GM12878 (cell line): ENCODE measurements at places on chromosomes 16 and 17.

DNA sequence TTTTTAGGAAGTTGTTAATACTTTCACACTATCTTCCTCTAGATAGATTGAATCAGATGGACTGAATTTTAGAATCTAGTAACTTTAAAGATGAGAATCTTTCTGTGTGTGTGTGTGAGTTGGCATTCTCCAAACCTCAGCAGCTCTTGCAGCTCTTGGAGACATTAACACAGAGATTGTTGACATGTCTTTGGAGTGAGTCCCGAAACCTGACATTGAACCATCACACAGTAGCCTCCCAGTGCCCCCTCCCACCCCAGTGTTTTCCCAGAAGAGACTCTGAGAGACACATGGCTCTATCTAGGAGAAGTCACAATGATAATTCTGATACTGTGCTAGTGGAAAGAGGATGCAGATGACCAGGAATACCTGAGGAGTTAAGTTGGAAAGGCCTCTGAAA is 103.9 kb downstream of the CNTNAP4 start:
- no peak overlapping the region for H3K27ac ChIP-seq
- H3K4me3 ChIP-seq: no peak overlapping the region
- H3K4me1 ChIP-seq: no peaks in the 10 kb centered on the region
- no peak for DNase-seq
- no peaks in the 10 kb centered on the region for H3K36me3 ChIP-seq

DNA sequence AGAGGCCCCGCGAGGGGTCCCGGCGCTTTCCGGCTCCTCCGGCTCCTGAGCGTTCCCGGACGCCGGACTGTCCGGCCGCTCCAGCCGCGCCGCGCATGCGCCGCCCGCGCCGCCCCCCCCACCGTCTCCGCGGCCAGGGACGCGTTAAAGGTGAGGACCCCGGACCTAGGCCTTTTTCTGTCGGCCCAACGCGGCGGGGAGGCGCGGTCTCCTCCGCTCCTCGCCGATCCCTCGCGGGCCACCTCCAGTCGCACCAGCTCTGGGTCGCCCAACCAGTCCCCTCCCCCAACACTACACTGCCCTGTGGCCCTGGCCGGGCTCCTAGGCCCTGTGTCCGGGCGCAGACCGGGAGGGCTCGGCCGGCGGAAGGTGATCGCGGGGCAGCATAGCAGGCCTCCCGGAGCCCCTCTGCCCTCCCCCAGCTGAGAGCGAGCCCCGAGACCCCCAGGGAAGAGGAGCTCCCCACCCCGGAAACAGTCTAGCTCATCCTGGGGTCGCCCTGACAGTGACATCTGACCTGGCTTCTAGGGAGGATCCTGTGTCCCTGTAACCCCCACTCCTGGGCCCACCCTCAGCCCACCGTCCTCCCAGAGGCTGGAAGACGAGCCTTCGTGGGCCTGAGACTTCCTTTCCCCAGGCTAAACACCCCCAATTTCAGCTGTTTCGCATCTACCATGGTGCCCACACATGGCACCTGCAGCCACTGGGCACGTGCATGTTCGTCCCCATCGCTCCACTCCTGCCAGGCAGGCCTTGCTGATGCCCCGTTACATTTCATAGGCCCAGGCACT is 14.7 kb upstream of the BCAR1 start:
- H3K4me1 ChIP-seq: peaks cover 8% of the 10 kb centered on the region; the same call in 1 of the 2 replicates
- peak overlapping the region; percentile 55 for H3K27ac ChIP-seq
- no peaks in the 10 kb centered on the region for H3K36me3 ChIP-seq
- H3K27me3 ChIP-seq: no peaks in the 10 kb centered on the region; the same call in 1 of the 2 replicates

DNA sequence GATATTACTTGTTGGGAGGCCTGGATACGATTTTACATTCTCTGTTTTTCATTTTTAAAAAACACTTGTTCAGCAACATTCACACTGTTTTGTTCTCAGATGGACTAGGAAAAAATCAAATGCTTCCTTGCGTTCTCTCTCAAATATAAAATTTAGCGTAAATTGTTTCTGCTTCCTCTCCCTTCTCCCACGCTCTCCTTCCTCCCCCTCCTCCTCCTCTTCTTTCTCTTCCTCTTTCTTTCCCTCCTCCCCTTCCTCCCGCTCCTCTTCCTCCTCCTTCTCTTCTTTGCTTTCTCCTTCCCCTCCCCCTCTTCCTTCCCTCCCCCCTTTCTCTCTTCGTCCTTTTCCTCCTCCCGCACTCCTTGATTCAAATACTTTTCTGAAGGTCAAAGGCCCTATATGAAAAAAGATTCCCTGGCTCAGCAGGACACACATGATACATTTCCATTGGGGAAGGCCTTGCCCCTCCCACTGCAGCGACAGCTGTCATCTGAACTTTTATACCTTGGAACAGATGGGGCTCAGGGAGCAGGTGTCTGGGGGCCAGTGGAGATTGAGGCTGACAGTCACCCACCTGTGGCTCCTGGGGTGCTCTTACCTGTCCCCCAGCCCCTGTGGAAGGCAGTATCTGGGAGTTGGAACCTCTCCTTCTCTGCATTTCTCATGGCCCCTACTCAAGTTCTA is 99.4 kb upstream of the SDK2 start:
- DNase-seq: no peak
- no peaks in the 10 kb centered on the region for H3K36me3 ChIP-seq
- H3K4me3 ChIP-seq: no peak overlapping the region

GRCh38 chr17:77146246-77146632 is 5.5 kb downstream of the SEC14L1 start:
- H3K4me3 ChIP-seq: peak overlapping the region; percentile 69
- no peaks in the 10 kb centered on the region for H3K27me3 ChIP-seq
- H3K36me3 ChIP-seq: peaks cover 9% of the 10 kb centered on the region
- DNase-seq: no peak

DNA sequence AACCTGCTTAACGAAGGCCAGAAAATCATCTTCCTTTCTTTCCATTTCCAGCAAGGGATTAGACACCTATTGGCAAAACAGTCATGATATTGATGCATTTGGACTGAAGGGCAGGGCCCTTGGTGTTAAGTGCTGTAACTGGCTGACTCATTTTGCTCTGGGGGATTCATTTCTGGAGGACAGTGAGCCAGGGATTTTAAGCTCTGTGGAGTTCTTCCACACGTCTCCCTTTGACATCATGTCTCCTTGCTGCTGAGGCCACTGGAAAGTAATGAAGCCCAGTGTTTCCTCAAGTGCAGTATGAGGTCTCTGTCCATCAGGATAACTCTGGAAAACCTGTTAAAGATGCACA is 42.2 kb downstream of the DNAH9 start:
- no peaks in the 10 kb centered on the region for H3K4me1 ChIP-seq
- no peak overlapping the region for H3K4me3 ChIP-seq
- no peaks in the 10 kb centered on the region for H3K36me3 ChIP-seq
- no peaks in the 10 kb centered on the region for H3K27me3 ChIP-seq
- no peak for DNase-seq
- H3K27ac ChIP-seq: no peak overlapping the region

DNA sequence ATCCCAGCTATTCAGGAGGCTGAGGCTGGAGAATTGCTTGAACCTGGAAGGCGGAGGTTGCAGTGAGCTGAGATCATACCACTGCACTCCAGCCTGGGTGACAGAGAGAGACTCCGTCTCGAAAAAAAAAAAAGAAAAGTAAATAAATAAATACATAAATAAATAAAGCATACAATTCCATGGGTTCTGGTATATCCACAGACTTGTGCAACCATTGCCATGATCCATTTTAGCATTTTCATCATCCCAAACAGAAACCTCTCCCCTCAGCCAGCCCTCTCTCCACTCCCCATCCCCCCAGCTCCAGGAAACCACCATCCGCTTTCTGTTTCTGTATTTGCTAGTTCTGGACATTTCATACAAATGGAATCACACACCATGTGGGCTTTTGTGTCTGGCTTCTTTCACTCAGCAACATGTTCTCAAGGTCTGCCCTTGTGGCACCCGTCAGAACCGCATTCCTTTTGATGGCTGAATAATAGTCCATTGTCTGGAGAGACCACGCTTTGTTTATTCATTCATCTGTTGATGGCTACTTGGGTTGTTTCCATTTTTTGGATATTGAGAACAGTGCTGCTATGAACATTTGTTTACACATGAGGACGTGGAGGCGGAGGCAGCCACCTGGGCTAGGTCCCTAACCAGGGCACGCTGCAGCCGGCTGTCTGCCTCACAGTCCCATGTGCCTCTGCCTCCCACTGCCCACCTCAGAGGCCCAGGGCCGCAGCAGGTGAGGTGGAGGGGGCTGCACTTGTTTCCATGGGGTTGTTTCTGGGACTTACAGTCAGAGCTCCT is 76.2 kb downstream of the NT5M start:
- no peaks in the 10 kb centered on the region for H3K36me3 ChIP-seq
- no peaks in the 10 kb centered on the region for H3K4me1 ChIP-seq
- H3K27me3 ChIP-seq: peaks cover 4% of the 10 kb centered on the region
- no peak for DNase-seq

GRCh38 chr17:8806253-8806925 is 7.2 kb upstream of the MFSD6L start:
- no peak overlapping the region for H3K4me3 ChIP-seq
- H3K27ac ChIP-seq: peak overlapping the region; percentile 96
- H3K36me3 ChIP-seq: peaks cover 42% of the 10 kb centered on the region
- H3K27me3 ChIP-seq: no peaks in the 10 kb centered on the region
- no peak for DNase-seq

DNA sequence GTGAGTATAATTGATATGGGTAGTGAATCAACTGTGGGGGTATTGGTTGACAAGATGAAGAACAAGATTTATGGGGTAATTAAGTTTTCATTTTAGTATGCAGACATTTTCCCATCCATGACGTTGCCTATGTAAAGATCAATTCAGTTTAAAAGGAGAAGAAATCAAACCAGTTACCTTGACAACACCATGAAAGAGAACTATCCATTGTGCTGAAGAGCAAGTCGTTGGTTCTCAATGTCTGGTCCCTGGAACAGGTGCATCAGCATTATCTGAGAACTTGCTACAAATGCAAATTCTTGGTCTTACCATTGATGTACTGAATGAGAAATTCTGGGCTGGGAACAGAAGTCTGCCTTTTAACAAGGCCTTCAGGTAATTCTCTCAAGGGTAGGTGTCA is 801 bp upstream of the OR4D2 start:
- H3K27ac ChIP-seq: no peak overlapping the region
- no peaks in the 10 kb centered on the region for H3K4me1 ChIP-seq
- DNase-seq: no peak
- H3K36me3 ChIP-seq: no peaks in the 10 kb centered on the region
- H3K4me3 ChIP-seq: no peak overlapping the region

- H3K27ac ChIP-seq: peak overlapping the region; percentile 2; the same call in 1 of the 2 replicates
- H3K36me3 ChIP-seq: peaks cover 2% of the 10 kb centered on the region
- peaks cover 12% of the 10 kb centered on the region for H3K4me1 ChIP-seq
These were observed 12.7 kb downstream of the DNAAF8 start for GRCh38 chr16:4746991-4747574.

- no peak for DNase-seq
- H3K27me3 ChIP-seq: no peaks in the 10 kb centered on the region
- no peak overlapping the region for H3K4me3 ChIP-seq
- H3K27ac ChIP-seq: no peak overlapping the region
These were observed 15.5 kb downstream of the NFAT5 start for GRCh38 chr16:69581297-69581696.

GRCh38 chr17:14125518-14126137 is 56.3 kb downstream of the COX10 start:
- H3K27ac ChIP-seq: no peak overlapping the region
- H3K36me3 ChIP-seq: 0 out of 2 replicates have a peak, but pooled peaks cover 1% of the 10 kb centered on the region
- no peaks in the 10 kb centered on the region for H3K27me3 ChIP-seq
- no peak for DNase-seq
- H3K4me1 ChIP-seq: 0 out of 2 replicates have a peak, but pooled peaks cover 3% of the 10 kb centered on the region
- no peak overlapping the region for H3K4me3 ChIP-seq

DNA sequence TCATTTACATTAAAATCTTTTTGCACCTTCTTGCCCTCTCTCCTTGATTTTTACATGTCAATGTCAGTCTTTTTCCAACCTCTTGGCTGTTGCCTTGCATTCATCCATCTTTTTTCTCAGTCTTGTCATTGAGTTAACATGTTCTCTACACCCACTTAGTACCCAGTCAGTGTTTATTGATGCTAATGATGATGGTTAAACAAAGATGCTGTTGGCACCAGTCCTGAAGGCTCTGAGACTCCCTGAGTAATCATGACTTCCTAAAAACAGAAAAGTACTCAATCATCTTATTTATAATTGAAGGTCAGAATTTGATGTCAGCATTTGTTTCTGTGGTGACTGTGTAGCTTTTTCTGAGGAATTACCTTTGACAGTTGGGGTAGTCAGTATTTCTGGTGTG is 104.5 kb downstream of the NLK start:
- no peaks in the 10 kb centered on the region for H3K36me3 ChIP-seq
- H3K27me3 ChIP-seq: no peaks in the 10 kb centered on the region
- H3K4me3 ChIP-seq: no peak overlapping the region

GRCh38 chr17:51890710-51891109 is 267.8 kb downstream of the CA10 start:
- H3K36me3 ChIP-seq: no peaks in the 10 kb centered on the region
- no peaks in the 10 kb centered on the region for H3K4me1 ChIP-seq
- H3K27me3 ChIP-seq: no peaks in the 10 kb centered on the region
- H3K27ac ChIP-seq: no peak overlapping the region
- H3K4me3 ChIP-seq: no peak overlapping the region
- no peak for DNase-seq

- DNase-seq: no peak
- H3K4me3 ChIP-seq: peak overlapping the region; percentile 71
- H3K27me3 ChIP-seq: no peaks in the 10 kb centered on the region
- peak overlapping the region; percentile 87 for H3K27ac ChIP-seq
- H3K4me1 ChIP-seq: peaks cover 11% of the 10 kb centered on the region
These were observed 577 bp downstream of the GSPT1 start for GRCh38 chr16:11915114-11915643.

- H3K4me3 ChIP-seq: no peak overlapping the region
- no peak overlapping the region for H3K27ac ChIP-seq
- H3K36me3 ChIP-seq: no peaks in the 10 kb centered on the region
- no peaks in the 10 kb centered on the region; the same call in 1 of the 2 replicates for H3K27me3 ChIP-seq
These were observed 11.8 kb upstream of the FAM171A2 start for GRCh38 chr17:44375196-44376017.

GRCh38 chr17:4520894-4521600 is 22.4 kb downstream of the SPNS2 start:
- H3K36me3 ChIP-seq: no peaks in the 10 kb centered on the region
- H3K27ac ChIP-seq: no peak overlapping the region
- no peak for DNase-seq

DNA sequence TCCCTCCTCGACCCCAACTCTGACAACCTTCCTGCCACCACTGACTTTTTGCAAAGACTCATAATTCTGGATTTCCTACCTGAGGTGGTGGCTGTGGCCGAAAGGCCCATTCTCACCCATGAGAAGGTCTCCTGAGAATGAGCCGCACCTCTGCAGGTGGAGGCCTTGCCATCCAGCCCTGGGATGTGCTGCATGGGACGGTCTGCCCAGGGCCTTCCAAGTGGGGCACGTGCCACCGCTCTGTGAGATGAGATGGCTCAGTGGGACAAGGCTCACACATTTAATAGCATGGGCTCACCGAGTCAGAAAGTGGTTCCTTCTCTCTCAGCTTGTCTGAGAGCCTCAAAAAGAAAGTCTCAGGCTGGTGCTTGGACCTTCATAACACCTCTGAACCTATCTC is 112.8 kb downstream of the AMFR start:
- H3K27ac ChIP-seq: no peak overlapping the region
- no peaks in the 10 kb centered on the region for H3K27me3 ChIP-seq
- H3K4me3 ChIP-seq: no peak overlapping the region
- DNase-seq: no peak

GRCh38 chr17:6894206-6894528 is 62.6 kb upstream of the TEKT1 start:
- no peaks in the 10 kb centered on the region; the same call in 1 of the 2 replicates for H3K36me3 ChIP-seq
- H3K27ac ChIP-seq: no peak overlapping the region
